ENCODE measurements at places on chromosomes 6 and 20.

- DNase-seq = no peak
Measured at GRCh38 chr6:53466257-53466656, 78.6 kb downstream of the GCLC start.

- no peak for DNase-seq
Measured at GRCh38 chr6:106114492-106114891, 28.4 kb downstream of the PRDM1 start.

DNA sequence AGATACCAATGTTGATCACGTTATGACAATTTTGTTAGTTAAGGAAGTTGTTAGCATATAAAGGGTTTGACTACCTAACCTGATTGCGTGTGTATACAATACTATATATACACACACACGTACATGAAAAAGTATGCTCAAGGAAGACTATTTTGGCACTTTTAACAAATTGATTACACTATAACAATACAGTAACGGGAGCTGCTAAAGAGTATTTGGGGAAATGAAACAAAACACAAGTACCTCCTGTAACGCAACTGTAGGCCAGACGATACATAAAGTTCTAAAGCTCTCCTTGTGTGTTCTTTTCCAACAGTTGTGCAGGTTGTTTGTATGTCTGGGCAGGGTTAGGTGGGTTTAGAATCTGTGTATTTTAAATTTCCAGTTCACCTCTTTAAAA is 98.7 kb downstream of the PLEKHG1 start:
- DNase-seq = no peak

GRCh38 chr6:21710216-21710615 is 116.7 kb downstream of the SOX4 start:
- DNase-seq = no peak

- no peak for DNase-seq
Measured at GRCh38 chr20:61347443-61347842, 95.4 kb downstream of the CDH4 start.
